ENCODE measurements at places on chromosomes 6 and 20. TPM values are rescaled to one million over a fixed set of nuclear protein-coding genes. Genes with fewer than 3 reads are reported as not detected.

DNA sequence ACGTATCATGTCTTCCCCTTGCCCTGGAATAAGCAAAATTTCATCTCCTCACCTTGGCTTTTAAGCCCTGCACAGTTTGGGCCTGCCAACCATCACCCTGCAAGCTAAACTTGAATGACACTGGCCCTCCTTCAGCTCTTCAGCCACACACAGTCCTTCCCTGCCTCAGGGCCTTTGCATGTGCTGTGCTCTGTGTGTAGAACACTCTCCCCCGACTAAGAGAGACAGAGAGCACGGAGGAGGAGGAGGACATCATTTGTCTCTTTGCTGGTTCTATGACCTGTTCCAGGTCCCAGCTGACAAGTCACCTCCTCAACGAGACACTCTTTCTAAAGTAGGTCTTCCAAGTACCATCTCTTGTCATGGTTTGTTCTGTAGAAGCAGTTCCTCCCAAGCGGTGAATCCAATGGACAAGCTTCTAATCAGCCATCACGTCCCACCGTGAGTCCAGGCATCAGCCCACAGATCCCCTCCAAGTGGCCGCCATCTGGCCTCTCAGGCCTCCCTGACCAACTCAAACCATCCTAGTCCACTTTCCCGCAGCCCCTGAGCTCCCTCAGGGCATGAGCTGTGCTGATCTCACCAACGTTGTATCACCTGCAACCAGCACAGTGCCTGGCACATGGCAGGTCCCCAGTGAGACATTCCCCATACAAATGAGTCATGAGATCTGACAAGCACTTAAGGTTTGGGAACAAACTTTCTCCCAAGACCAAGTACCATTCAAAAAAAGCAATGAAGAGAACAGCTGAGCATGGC is 30.5 kb downstream of the NFATC2 start:
- DNase-seq: no peak

Gene C2
- 0.07 TPM for total RNA-seq

Gene ULBP3
- total RNA-seq: 14.8 TPM

DNA sequence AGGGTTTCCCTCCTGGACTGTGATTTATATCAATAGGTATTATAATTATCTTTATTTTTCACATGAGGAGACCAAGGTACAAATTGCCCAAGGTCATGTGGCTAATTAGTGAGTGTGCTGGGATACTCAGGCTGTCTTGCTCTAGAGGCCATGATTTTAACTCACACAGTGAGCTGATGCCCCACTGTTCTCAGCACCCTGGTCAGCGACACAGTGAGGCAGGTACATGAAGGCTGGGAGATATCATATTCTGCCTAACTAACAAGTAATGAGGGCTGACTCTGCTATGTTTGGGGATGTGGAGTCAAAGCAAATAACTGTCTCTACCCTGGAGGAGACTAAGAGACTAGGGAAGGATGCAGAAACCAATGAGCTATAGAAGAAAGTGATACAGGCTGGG is 501.1 kb downstream of the PTPRT start:
- no peak for DNase-seq

DNA sequence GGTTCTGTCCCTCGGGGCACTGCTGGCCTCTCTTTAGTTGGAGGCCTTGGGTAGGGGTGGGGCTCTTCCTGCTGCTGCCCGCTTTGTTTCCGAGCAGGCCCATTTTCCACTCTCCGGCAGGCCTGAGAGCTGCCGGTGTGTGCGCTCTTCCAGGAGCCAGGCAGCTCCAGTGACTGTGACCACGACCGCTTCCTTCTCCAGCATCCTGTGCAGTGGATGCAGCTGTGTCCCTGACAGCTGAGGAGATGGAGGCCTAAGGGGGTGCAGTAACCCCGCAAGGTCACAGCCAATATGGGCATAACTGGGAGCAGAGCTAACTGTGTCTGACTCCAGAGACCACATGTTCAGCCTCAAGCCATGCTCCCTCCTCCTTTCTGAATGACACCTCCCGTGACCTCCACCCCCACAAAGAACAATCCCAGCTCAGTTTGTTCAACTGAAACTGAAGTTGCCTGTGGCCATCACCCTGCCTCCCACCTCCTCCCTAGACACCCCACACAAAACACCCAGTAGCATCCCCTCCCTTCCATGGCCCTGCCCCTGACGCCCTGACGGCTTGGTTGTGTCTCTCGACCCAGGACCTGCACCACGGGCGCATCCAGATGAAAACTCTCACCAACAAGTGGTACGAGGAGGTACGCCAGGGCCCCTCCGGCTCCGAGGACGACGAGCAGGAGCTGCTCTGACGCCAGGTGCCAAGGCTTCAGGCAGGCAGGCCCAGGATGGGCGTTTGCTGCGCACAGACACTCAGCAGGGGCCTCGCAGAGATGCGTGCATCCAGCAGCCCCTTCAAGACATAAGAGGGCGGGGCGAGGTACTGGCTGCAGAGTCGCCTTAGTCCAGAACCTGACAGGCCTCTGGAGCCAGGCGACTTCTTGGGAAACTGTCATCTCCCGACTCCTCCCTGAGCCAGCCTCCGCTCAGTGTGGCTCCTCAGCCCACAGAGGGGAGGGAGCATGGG is 27.8 kb downstream of the SPATA2 start:
- peak; percentile 18 for DNase-seq

GRCh38 chr6:107511511-107511993 is 21.6 kb downstream of the SOBP start:
- DNase-seq: no peak

- DNase-seq: no peak
Observed at GRCh38 chr6:16979677-16980370, 122.0 kb upstream of the STMND1 start.

- peak; percentile 21 for DNase-seq
Observed at GRCh38 chr6:7615611-7616383, 25.8 kb downstream of the SNRNP48 start.

Gene ZFP57
- 0.07 TPM for total RNA-seq

DNA sequence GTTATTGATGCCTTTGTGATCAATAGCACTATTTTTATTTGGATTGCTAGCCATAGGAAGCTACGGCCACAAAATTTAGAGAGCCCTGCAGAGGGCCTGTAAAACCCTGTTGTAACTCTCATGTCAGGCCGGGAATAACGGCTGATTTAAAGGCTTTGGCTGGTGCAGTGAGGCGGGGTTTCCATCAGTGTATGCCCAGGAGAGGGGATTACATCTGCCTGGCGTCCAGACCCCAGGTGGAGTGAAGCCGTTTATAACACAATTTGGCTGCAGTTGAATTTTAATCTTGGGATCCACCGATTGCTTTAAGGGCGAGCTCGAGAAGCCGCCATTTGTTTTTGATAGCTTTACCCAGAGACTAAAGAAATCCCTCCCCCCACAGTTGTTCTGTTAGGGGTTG is 29.1 kb upstream of the APCDD1L start:
- no peak for DNase-seq

DNA sequence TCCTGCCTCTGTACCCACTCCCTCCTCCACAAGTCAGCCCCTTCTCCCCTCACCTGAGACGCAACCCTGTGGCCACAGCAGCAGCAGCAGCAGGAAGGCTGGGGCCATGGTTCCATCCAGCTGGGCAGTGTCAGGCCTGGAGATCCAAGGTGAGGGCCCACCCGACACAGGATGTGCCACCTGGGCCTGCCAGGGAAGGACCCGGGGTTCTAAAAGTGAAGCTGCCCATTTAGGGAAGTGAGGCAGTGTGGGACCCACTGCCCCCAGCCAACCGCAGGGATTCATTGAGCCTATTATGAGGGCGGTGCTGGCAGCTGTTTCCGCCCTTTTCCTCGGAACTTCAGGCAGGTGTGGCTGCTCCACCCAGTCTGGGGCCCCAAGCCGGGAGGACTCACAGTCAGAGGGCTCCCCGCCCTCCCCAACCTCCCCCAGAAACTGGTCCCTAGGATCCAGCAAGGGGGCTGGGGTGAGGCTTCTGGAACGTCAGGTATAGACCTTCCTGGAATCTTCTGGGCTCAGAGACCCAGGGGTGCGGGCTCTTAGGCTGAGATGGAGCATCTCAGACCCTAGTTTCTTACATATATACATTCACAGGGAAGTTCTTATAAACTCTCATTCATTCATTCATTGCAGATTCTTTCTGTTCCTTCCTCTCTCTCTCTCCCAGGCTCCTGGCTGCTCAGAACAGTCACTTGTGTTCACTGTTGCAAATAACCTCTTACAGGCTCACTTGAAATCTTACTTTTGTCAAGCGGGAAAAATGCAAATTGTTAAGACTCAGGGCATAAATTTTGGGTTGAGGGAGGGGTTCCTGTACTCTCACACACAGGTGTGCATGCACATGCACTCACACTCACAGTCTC is at the start of gene TREML2:
TREML2 (minus strand) TSS at position 249 of the 863 bp plus-strand sequence; CDS start at position 108, 141 bp downstream.
- no peak for DNase-seq

- DNase-seq: no peak
Observed at GRCh38 chr6:56849896-56850295, 105.0 kb upstream of the BEND6 start.

Gene BNIP5
- 0.07 TPM for total RNA-seq

DNA sequence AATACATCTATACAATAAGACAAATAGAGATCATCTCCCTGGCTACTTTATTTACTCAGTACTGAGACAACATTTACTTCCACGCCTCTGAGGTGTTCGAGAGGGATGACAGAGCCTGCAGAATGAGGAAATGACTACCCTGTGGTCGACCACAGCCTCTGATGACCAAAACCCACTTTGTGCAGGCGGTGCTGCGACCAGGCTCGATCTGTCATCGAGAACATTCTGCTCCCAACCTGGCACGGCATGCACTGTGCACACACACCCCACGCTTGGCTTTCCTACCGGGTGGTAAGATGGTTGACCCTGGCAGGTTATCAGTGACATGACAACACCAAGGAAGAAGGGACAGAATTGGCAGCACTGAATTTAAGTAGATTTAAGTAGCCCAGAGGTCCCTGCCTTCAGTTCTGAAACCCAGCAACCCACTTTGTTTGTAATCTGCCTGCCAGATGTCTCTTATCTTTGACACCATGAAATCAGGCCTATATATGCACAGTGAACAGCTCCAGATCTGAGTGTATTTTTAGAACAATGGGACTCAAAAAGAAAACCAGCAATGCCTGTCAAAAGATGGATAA is 42.6 kb downstream of the TTI1 start:
- peak; percentile 59 for DNase-seq

Gene SIRPD
- not detected for total RNA-seq

DNA sequence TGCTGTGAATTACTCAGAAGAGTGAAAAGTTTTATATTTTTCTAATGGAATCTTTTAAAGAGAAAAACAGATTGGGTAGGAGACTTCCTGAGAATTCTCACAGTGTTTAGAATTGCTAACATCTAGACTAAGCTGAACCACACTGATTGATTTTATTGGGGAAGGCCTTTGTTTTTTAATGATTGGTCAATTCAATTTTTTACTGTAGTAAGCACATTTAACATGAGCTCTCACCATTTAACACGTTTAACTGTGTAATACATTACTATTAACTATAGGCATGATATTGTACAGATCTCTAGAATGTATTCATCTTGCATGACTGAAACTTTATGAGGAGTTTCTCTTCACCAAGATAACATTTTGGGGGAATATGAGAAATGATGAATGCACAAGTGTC is 987.3 kb downstream of the PHF3 start:
- DNase-seq: no peak

Gene EFHC1
- 20.5 TPM for total RNA-seq

- DNase-seq: no peak
Observed at GRCh38 chr6:124356276-124356810, 552.7 kb downstream of the NKAIN2 start.

- DNase-seq: no peak
Observed at GRCh38 chr20:884983-885952, 30.9 kb downstream of the ANGPT4 start.

GRCh38 chr20:15200147-15200565 is 862.7 kb upstream of the FLRT3 start:
- DNase-seq: no peak

GRCh38 chr6:7424967-7425807 is 35.6 kb downstream of the RIOK1 start:
- no peak for DNase-seq

DNA sequence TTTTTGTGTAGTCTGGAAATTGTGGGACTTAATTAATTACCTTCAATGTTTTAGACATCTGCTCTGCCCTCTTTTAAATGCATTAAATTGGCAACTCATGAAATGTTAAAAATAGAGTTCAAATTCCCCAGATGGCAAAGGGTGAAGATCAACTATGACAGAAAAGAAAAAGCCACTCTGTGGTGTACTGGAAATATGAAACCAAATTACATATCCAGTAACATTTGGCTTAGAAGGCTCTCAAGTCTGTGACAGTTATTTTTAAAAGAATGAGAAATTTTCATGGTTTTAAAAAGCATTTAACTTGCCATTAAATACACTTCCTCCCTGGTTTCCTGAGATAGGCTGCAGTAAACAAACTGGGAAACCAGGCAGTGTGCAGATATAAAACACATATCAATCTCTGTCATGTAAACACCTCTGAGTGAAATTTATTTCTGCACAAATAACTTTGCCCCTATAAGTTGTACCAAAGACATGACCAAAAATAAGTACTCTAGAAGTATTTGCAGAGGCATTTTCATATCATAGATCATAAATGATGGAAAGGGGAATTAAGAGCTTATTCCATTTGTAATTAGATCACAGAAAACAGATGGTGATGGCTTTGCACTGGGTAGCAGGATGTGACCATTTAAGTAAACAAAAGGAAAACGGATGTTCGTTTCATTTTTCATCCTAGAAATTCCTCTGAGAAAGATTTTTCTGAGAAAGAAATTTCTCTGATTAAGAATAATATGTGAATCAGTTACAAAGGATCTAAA is 360.1 kb downstream of the SAMD5 start:
- DNase-seq: no peak

Gene ABHD16B
- total RNA-seq: not detected

Gene PPP1R14C
- total RNA-seq: 37.0 TPM

Gene DDX43
- 1.2 TPM for total RNA-seq

Gene DZANK1
- 1.4 TPM for total RNA-seq

Gene CD40
- total RNA-seq: 58.3 TPM

Gene C6orf120
- 42.9 TPM for total RNA-seq

- DNase-seq: no peak
Observed at GRCh38 chr20:63963784-63964301, 5.9 kb downstream of the ZNF512B start.

Gene SCUBE3
- total RNA-seq: 1.4 TPM

Gene RBM39
- 204 TPM for total RNA-seq

Gene MUC21
- total RNA-seq: not detected

DNA sequence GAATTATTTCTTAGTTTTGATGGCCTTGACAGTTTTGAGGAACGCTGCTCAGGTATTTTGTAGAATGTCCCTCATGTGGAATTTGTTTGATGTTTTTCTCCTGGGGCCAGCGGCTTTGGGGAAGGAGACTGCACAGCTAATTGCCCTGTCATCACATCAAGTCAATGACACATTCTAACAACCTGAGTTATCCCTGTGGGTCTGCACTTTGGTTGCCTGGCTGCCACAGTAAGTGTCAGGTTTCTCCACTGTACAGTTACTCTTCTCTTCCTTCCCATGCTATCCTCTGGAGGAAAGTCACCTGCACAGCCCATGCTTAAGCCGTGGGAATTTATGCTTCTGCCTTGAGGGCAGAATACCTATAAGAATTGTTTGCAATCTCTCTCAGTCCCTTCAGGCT is 1.4 kb upstream of the TREML4 start:
- DNase-seq: no peak

Gene SLC17A4
- not detected for total RNA-seq

Gene GPX5
- total RNA-seq: not detected

Gene PGC
- total RNA-seq: not detected

Measured in kidney epithelial cell (primary cell).